ENCODE measurements at places on chromosomes 5 and 9.

DNA sequence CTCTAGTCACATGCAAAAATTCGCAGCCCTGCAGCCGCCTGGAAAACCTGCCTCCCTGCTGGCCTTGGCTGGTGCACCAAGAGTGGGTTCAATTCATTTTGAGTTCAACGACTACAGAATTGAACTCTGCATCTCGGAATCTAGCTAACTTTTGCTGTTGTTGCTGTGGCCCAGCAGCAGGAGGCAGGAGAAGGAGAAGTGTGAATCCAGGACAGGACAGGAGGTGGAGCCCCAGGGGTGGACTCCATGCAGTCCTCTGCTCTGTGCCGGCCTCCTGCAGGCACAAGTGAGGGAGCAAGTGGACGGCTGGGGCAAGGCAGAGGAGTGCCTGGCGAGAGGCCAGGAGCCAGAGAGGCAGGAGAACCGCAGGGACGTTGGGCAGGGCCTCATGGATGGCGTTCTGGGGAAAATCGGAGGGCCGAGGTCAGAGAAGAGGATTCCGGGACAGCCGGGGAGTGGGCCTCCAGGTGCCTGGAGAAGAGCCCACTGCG is 214.2 kb downstream of the FANCC start:
- DNase-seq = no peak

DNA sequence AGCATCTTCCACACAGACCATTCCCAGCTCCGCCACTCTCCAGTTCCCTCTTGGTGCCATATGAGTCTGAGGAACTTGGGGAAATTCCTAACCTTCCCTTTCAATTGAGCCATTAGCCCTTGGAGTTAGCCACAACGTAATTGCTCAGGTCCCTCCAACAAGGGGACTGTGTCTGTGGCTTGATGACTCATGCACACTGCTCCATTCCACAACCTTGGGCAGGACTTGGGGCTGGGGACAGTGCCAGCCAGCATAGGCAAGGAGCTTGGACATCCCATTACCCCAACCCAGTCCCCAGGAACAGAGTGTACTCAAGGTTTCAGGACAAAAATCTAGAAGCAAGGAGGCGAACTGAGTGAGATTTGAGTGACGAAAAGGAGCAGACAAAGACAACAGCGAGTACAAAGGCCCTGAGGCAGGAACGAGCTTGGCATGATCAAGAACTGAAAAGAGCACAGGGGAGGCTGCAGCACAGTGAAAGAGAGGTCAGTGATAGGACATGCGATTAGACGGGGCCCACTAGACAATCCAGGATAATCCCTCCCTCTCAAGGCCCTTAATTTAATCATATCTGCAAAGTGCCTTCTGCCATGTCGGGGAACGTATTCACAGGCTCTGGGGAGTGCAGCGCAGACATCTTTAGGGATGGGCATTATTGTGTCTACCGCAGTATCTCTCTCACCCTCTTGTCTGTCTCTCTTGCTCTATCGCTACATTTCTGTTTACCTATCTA is 16.0 kb upstream of the JADE2 start:
- peak; percentile 51 for DNase-seq

DNA sequence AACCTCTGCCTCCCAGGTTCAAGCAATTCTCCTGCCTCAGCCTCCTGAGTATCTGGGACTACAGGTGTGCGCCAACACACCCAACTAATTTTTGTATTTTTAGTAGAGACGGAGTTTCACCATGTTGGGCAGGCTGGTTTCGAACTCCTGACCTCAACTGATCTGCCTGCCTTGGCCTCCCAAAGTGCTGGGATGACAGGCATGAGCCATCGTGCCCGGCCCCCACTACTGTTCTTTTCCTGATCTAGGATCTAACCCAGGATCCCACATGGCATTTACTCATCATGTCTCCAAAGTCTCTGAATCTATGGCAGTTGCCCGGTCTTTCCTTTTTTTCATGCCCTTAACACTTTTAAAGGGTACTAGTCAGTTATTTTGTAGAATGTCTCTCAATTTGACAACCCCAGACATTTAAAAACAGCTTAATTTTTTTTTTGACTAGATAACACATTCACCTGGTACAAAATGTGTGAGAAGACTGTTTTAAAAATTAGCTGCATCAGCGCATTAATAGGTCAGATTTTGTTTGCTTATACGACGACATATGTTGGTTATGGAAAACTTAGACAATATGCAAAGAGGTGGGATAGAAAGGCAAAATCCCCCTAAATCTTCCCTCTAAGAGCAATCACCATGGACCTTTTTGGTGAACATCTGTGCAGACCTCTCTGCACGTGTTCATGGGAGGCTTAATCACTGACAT is 46.5 kb downstream of the STOM start:
- DNase-seq = no peak

DNA sequence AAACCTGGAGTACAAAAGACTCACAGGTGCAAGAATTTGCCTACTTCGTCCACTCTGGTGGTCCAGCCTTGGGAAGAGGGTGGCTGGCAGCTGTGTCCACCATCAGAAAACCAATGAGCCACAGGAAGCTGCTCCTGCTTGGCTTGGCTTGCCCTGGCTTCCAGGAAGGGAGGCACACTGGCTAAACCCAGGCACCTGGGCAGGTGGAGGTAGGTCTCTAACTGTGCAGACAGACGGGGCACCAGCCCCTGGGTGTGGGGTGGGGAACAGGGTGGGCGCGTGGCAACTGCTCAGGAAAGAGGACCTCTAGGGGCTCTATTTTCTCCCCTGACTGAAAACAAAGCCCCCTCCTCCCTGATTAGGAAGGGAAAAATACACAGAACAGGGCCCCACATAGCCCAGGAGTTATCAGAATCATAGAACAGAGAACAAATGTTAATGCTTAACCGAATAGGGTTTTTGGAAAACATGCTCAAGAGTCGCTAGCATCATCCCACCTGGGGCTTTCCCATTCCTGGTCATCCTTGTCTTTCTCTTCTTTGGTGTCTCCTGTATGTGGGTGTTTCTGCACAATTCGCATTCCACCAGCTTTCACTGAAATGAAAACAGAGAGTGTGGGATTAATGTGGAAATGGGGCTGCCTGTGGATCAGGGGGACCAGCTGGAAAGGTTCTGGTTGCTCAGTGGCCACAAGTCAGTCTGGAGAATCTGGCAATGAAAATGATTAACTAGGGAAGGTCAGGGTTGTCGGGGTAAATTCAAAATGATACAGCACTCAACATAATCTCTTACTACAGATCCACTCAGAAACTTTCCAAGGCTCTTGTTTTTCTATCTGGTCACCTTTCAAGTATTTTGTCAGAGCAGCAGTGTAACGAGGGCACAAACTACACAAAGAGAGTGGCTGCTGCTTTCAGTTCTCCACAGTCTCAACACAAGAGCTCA is 13.1 kb downstream of the DAP start:
- no peak for DNase-seq

DNA sequence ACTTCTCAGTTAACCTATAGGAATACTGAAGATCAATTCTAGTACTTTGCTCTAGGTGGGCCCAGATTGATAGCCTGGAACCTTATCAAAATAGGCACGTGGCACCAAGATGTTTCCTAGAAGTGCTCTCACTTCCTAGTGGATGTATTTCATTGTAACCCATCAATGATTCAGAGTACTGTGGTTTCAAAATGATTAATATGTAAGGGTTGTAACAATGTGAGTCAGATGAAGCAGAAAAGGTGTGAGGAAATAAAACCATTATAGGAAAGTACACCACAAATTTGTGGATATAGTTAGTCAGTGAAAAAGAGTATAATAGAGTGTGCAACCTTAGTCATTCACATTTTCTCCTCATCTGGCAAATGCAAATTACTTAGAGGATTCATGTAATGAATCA is 177.3 kb upstream of the FST start:
- peak; percentile 81 for DNase-seq

GRCh38 chr9:107131108-107131799 is 151.8 kb upstream of the RAD23B start:
- DNase-seq = no peak
